ENCODE measurements at places on chromosomes 1 and 21.

GRCh38 chr1:81670286-81670685 lies 130.4 kb upstream of the ADGRL2 start:
- DNase-seq = no peak

DNA sequence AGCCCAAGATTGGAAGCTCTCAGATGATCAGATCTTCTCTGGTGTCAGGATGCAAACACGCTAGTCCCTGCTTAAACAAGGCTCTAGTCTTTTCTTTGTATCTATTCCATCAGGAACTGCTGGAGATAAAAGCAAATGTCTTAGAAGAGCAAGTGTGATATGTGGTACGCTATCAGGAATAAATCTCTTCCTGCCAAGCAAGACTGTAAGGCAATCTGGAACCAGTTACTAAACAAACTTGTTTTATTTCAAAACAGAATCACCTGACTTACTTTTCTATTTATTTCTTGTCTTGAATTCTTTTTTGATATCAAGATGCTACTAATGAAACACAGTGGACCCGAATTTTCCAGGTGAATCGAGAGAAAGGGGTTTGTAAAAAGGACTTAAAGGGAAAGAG lies 139.9 kb upstream of the ZNF644 start:
- no peak for DNase-seq

DNA sequence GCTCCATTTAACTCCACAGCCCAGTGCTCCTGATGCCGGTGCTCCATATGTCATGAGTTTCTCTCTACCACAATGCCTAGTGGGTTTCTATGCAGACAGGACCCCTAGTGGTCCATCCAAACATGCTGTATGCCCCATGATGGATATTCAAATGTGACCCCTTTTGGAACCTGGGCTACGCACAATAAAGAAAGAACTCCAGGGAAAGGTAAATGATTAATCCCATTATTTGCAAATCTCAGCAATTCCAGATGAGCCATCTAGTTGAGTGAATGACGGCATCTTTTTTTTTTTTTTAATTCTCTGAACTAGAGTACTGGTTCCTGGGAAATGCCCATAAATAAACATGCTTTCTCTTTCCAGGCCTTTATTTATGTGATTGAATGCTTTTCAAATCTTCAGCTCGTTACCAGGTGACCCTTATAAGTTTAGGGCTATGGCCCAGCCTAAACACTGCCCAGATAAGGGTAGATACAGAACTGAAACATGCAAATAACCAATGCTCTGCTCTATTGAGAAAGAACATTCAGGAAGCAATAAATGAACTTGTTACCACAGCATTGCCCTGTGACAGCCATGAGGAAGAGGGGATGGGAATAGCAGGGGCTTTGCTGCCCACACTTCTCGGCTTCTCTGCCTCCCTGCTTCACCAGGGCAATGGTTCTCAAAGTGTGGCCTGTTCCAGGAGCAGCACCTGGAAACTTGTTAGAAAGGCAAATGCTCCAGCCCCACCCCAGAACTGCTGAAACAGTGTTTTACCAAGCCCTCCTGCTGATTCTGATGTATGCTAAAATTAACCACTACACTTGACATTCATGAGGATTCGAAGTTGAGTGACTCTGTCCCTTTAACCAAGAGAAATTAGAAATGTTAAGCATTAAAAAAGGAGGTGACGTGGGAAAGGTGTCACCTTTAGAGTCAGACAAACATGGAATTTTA lies 151.7 kb downstream of the SEC16B start:
- DNase-seq = peak; percentile 16

DNA sequence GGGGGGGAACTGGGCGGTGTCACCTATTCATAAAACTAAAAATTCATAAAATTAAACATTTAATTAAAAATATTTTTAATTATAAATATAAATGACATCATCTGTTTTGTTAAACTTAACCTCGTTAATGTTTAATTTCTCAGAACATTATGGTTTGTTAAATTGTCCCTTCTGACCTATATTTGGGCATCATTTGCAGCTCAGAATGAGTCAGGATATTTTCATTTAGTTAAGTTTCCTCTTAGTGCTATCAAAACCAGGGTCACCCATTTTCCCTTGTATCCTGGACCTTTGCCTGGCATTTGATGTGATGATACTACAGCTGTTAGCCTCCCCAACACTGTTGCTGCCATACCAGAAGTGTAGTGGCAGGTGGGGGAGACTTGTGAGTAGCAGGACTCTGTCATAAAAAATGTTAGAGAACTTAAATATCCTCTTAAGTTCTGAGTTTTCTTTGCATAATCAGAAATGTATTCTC lies 30.3 kb downstream of the TSNAX start:
- no peak for DNase-seq

DNA sequence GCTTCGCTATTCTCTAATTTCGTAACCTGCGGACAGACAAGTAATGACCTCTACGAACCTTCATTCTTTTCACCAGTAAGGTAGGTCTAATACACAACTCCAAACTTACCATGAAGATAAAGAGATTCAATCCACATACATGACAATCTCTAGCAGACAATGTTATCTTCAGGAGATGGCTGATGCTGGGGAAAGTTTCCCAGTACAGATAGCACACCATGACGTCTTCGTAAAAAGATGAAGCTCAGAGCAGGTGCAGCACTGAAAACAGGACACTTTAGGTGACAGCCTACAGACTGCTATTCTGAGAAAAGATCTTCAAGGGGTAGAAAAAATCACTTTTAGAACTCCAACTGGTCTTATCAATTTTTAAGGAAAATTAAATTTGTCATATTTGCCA lies 41.3 kb downstream of the ZNF281 start:
- DNase-seq = no peak

DNA sequence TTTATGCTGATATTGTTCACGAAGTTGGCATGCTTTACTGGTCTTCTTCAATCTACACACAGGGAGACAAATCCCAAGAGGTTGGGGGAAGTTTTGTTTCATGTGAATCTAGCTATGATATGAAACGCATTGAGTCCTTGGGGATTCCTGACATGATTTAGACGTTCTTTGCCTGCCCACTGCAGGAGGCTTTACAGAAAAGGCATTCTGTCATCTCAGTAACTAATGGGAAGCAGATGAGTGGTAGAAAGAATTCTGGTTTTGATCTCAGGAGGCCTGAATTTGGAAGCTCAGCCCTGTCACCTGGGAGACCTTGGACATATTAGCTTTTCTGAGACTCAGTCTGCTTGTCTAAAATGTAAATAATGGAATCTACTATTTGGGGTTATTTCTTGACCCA lies 383.0 kb upstream of the NFIA start:
- no peak for DNase-seq

GRCh38 chr1:192575499-192576189 lies at the start of gene RGS1:
RGS1 (plus strand) TSS chr1:192575773; CDS start chr1:192575793, 20 bp downstream.
- peak; percentile 14 for DNase-seq

DNA sequence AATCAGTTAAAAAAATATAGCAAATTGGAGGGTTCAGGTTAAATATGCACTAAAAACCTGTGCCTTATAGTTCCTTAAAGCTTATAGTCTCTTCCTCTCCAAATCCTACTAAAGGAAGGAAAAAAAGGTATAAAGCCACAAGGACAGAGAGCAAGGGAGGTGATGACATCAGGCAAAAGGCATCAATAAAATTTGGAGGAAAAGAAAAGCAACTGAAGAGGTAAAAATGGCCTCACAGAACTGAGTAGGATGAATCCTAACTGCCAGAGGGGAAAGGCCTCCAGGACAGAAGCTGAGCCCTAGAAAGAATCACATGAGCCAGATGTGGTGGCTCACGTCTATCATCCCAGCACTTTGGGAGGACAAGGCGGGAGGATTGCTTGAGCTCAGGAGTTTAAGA lies 8.1 kb downstream of the CCSAP start:
- DNase-seq = no peak

GRCh38 chr1:71269818-71270217 lies 189.0 kb upstream of the ZRANB2 start:
- DNase-seq = no peak

DNA sequence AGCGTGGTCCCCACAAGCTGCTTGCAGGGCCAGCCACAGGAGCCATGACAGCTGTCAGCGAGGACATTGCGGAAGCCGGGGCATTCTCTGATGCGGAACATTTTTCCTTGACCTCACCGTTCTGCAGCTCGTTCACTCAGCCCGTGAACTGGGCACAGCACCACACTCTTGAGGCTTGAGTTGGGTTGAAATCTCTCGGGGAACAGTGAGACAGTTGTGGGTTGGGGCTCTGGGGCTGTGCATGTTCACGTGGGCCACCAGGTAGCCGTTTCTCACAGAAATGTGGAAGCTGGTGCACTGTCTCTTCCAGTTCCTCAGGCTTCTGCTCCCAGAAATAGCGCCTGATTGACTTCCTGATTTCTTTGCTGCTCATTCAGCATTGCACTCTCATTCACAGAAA lies 69.8 kb downstream of the SPSB1 start:
- peak; percentile 38 for DNase-seq

Measured in OCI-LY7 (cell line).